ENCODE measurements at places on chromosomes 7 and 10.
A peak's percentile ranks its signal among the peaks of the same experiment; 100 is the strongest.

- no peak for DNase-seq
These were observed 2.9 kb downstream of the PLXNA4 start for GRCh38 chr7:132573251-132573955.

- DNase-seq, result peak; percentile 5
These were observed 2.7 kb downstream of the IGFBP1 start for GRCh38 chr7:45890902-45891461.

- no peak for DNase-seq
These were observed 82.1 kb downstream of the TRIM24 start for GRCh38 chr7:138542183-138542582.

GRCh38 chr7:149355390-149356048 is 93.5 kb downstream of the ZNF783 start:
- no peak for DNase-seq

- no peak for DNase-seq
These were observed 474.2 kb downstream of the ADRA2A start for GRCh38 chr10:111551001-111551400.

DNA sequence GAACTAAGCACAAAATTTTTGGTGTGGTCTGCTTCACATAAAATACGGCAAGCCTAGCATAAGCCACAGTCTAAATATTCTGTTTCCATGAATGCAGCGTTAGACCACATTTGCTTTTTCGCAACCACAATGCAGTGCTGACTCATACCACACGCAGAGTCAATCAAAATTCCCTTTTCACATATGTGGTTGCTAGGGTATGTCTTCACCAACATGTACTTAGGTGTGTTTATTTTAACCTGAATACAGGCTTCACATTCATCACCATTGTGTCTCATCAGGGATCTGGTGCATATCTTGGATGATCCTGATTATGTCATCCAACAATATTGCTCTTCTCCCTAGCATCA is 90.8 kb downstream of the CHN2 start:
- DNase-seq, result peak; percentile 14

GRCh38 chr7:137395420-137395819 is 51.9 kb upstream of the PTN start:
- no peak for DNase-seq

DNA sequence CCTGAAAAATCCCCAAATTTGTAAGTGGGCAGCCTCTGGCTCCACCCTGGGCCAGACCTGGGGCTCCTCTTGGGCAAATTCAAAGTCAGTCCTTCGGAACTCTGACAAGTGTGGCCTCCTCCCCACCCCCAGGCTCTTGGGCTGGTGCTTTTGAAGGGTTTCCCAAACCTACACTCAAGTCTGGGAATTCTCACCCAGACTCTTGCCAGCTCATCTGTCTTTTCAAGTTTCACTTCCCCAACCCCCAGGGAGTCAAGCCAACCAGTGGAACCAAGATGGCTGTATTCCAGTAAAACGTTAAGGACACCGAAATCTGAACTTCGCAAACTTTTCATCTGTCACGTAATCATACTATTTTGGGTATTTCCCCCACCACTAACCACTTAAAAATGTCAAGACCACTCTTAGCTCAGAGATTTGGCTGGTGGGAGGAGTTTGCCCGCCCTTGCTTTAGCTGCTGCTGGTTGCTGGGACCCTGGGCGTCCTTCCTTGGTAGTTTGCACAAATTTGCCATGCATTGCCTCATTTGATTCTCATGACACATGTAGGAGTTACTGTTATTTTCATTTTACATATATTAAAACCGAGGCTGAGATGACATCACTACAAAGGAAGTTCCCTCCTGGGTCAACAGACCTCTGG is 1.7 kb upstream of the MYO1G start:
- no peak for DNase-seq

GRCh38 chr10:119917777-119918176 is 25.2 kb downstream of the SEC23IP start:
- no peak for DNase-seq

DNA sequence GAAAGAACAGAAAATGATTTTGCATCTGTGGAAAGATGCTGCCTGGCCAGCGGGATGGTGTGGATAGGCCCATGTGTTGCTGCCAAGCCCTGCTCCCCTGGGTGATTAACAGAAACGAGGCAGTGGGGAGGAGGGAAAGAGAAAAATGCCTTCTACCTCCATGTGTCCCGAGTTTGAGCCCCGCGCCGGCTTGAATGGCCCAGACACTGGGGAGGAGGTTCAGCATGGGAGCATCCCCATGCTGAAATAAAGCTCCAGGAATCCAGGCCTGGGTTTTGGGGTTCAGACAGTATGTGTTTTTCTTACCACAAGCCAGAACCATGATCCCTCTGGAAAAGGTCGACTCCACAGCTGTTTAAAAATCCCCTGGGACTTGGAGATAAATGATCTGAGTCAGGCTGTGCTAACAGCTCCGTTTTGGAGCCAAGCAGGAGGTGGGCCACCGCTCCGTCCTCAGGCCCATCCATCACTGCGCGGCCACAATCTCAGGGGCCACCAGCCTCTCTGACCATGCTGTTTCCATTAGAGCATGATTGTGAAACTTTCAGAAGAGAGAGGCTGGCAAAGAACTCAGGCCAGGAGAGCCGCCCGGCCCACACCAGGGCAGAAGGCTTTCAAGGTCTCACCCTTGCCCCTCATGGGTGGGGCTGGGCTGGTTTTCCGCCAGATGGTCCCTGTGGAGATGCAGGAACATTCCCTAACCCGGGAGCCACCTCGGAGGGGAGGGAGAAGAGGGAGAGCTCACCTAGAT is 299.7 kb downstream of the ZEB1 start:
- DNase-seq, result no peak

- no peak for DNase-seq
These were observed 85.0 kb downstream of the MPP7 start for GRCh38 chr10:28217848-28218247.

DNA sequence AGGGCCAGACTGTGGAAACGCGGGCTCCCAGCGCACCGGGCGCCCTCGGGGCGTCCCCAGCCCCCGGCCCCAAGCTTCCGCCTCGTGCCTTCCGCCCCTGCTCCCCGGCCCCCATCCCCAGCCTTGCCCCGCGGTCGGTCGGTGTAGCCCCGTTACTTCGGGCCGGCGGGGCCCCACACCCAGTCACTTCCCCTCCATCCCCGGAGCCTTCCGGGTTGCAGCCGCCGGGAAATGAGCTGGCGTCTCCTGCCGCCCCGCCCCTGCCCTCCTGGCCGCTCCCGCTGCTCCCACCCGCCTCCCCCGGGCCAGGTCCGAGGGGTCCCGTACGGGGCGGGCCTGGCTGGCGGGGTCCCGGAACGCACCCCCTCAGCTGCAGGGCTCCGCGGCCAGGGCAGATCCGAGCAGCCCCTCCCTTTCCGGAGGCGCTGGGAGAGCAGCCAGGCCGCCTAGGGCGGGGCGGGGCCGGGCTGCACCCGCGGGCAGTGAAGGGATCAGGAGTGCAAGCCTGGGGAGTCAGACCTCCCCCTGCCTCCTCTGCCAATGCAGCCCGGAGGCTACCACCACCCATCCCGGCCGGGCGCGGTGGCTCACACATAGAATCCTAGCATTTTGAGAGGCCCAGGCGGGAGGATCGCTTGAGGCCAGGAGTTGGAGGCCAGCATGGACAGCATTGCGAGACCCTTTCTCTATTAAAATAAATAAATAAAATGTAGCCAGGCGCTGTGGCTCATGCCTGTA is 709 bp downstream of the ARPC1B start:
- peak; percentile 54 for DNase-seq

DNA sequence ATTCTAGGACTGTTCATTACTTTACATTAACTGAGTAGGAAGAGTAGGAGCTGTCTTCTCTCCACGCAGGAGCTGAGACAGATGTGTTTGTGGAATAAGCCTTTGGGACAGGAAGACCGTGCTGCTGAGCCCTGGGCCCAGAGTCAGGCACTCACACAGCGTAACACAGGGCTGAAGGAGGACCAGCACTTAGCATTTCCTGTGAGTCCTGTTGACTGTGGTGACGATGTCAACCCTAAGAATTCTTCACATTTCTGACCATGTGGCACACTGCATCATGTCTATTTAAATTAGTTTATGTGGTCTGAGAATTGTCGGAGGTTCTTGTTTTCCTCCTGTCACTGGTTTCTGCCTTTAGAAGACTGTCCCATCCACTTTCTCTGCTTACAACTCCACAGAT is 117.2 kb downstream of the PIP4K2A start:
- no peak for DNase-seq

- no peak for DNase-seq
These were observed 303.9 kb downstream of the WDR37 start for GRCh38 chr10:1360011-1360557.

DNA sequence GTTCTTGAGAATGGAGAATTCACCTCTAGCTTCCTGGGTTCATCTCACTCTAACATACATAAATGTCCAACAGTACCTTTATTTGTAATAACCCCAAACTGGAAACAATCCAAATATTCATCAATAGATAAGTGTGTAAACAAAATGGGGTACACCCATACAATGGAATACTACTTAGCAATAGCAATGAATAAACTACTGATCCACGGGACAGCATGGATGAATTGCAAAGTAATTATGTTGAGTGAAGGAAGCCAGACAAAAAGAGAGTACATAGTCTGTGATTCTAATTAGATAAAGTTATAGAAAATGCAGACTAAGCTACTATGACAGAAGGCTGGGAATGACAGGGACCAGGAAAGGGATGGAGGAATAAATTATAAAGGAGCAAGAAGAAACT is 391.3 kb downstream of the CCSER2 start:
- DNase-seq, result no peak

DNA sequence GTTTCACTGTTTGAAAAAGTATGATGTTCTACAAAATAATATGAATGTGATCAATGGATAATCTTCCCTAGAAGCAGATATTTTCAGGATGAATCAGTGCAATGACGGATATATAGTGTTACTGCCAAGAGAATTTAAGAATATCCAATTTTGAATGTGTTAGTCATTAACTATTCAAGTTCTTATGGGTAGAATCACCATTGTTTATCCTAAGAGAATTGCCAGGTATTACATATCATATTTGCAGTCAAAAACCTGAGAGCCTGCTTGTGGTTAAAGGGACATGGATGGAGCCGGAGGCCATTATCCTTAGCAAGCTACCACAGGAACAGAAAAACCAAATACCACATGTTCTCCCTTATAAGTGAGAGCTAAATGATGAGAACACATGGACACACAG is 26.9 kb downstream of the AHR start:
- DNase-seq, result no peak

GRCh38 chr10:89450901-89451300 is 36.5 kb downstream of the IFIT5 start:
- no peak for DNase-seq

DNA sequence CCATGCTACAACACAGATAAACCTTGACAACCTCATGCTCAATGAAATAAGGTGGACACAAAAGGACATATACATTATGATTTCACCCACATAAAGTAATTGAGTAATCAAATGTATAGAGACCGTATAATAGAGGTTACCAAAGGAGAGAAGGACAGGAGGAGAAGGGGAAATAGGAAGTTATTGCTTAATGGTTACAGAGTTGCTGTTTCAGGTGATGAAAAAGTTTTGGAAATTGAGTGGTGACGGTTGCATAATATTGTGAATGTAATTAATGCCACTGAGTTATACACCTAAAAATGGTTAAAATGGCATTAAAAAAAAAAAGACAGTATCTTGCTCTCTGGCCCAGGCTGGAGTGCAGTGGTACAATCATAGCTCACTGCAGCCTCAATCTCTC is 1.5 kb upstream of the OGDH start:
- DNase-seq, result no peak

- no peak for DNase-seq
These were observed 170.2 kb upstream of the AUTS2 start for GRCh38 chr7:69428089-69428488.

DNA sequence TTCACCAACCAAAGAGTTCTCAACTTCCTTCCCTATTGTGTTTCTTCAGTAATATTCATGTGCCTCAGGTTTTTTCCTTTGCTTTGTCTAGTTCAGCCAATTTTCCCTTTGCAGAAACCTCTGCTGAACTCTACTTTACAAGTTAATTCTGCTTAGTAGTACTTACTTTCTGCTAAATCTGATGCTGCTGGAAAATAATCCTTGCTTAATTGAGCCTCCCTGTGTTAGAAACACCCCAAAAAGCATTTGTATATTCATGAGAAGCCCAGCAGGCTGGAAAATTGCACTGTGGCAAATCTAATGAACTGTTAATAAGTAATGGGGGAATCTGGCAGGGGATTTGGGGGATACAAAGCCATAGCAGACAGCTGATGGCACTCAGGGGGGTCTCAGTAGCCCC is 78.5 kb downstream of the CDCA7L start:
- DNase-seq, result no peak

DNA sequence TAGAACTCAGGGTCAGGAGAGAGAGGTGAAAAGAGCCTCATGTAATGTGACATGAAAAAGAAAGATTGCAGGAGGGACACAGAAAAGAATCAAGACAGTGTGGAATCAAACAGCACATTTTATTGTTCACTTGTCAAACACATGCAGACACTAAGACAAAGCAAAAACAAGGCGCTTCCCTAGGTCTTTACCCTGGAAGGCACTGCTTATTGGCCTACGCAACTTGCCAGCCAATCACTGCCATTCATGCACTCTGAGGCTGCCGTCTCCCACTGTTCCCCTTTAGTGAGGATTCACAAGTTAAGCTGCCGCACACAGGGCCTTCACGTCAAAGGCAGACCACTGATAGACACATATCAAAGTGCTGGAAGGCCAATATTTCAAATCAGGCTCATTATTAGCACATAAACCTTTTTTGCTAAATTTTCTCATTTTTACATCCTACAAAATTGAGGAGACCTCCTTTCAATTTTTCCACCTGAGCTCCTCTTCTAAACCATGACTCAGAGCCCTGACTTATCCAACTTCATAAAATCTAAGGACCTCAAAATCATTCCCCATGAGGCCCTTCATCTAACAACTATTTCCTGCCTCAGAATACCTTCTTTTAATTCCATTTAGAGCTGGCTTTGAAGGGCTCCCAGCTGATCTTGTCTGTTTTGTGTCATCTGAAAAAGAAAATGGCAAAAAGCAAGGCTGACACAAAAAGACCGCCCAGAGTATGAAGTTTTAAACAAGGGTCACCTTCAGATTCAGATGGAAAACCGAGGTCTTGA is 149.4 kb downstream of the CHCHD3 start:
- no peak for DNase-seq

GRCh38 chr10:86870679-86871078 is 86.7 kb downstream of the MMRN2 start:
- DNase-seq, result no peak

DNA sequence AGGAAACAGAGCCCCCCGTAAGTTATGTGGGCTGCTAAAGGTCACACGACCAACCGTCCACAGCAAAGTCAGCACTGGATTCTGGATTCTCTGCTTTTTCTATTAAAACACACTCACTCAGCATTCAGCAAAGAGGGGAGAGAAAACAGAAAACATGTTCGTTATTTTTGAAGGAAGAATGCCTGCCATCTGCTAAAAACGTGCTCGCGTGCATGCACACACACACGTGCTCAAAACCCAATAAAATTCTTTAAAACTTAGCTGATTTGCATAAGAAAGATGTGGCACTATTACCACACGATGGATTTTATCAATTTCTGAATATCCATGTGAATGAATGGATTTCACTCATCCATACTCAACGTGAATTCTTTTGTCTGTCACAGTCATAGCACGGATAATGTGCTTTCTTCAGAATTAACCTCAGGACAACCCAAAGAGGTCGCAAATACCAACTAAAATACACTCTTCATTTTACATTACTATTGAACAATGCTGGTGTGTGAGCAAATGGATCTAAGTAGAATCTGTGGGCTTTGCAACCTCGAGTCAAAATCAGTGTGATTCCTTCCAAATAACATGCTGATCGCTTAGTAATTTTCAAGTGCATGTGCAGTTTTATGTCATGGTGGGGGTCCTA is 40.8 kb downstream of the NRP1 start:
- DNase-seq, result no peak

- no peak for DNase-seq
These were observed 524.3 kb downstream of the DNAJB6 start for GRCh38 chr7:157861031-157861491.

- no peak for DNase-seq
These were observed 179.8 kb upstream of the CSTF2T start for GRCh38 chr10:51879238-51879637.
